ENCODE measurements at places on chromosomes 11 and 22.

- no peak for DNase-seq
These were observed 1068.9 kb downstream of the OPCML start for GRCh38 chr11:132463295-132464002.

DNA sequence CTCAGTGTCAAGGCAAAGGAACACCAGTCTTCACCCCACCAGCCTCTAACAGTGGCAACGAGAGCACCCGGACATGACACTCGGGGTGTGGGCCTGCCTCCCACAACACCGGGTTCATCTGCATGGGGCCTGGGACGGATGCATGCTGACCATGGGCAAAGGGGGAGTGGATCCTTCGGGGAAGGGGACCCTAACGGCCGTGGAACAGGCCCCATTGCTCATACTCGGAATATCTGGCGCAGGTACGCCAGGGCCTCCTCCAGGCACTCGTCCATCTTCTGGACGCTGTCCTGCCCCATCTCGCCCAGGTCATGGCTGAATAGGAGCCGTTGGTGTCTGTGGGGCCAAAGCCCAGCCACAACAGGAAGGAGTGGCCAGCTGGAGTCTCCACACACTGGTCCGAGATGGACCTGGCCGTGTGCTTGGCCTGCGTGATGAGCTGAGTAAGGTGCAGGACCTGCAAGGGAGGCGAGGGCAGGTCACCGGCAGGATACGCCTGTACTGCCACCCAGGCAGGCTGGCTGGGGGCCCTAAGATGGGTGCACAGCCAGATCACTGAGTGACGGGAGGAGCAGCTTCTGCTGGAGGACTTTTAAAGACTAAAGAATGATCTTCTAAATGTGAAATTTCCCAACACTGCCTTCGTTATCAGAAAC, 96.8 kb downstream of the MED15 start:
- DNase-seq, result no peak

DNA sequence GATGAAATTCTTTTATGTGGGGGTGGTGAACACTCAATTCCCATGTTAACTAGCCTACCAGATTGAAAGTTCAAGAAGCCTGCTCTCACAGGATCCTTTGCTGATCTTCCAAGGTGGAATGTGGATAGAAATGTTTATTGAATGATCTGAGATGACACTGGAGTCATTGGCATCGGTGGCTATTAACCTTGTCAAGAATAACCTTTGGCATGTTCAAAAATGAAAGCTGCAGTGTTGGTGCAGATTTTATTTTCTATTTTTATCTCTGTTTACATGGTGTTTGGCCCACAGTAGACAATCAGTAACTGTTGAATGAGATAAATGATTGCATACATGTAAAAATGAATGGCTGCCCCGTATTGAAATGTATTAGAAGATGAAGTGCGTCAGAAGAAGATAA, 19.0 kb downstream of the MCAM start:
- no peak for DNase-seq

DNA sequence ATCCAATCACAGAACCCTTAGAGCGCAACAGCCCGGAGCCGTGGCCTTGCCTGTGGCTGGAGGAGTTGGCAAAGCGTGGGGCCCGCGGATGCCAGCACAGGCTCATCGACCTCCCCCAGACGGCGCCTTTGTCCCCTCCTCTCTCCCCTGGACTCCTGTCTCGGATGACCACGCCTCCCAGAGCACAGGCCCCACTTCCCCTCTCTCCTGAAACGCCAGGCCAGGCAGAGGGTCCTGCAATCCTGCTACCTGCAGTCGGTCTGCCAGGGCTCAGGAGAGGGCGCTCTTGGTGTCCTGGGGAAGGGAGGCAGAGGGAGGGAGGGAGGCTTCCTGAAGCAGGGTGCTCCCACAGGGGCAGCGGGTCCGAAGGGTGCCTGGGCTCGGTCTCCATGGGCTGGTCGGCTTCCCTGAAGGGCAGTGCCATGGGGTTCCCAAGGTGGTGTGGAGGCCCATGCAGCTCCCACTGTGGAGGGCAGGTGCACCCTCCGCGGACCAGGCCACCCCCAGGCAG, 16.6 kb upstream of the TTLL12 start:
- DNase-seq, result peak; percentile 9

DNA sequence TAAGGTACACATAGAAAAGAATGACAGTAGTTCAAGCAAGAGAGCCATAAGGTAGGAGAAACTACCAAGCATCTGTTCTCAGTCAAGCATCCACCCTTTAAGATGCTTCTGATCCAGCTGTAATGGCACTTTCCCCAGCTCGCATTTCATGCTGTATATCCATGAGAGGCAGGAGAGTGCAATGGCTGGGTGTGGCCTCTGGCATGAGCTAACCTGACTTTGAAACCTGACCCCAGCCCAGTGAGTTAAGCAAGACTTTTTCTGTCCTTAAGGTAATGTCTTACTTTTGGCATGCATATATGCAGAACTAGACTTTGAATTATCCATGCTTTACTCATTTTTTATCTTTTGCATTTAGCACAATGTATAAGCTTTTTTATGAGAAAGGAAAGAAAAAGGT, 79.8 kb upstream of the CNTN5 start:
- no peak for DNase-seq

DNA sequence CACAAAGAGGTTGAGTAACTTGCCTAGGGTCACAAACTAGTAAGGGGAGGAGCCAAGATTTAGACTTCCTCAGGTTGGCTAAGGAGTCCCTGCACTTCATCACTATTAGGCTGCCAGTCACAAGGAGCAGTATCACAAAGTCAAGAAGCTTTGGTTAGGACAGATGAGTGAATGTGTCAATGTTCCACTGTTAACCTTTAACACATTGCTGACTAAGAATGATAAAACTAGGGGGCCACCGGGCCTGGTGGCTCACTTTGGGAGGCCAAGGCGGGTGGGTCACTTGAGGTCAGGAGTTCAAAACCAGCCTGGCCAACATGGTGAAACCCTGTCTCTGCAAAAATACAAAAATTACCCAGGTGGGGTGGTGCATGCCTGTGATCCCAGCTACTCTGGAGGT, 32.0 kb downstream of the TMEM123 start:
- DNase-seq, result no peak

- peak; percentile 68 for DNase-seq
These were observed 1.2 kb downstream of the C2CD2L start for GRCh38 chr11:119108146-119108856.

- peak; percentile 28 for DNase-seq
These were observed 71.0 kb downstream of the CSTPP1 start for GRCh38 chr11:47007579-47007978.

DNA sequence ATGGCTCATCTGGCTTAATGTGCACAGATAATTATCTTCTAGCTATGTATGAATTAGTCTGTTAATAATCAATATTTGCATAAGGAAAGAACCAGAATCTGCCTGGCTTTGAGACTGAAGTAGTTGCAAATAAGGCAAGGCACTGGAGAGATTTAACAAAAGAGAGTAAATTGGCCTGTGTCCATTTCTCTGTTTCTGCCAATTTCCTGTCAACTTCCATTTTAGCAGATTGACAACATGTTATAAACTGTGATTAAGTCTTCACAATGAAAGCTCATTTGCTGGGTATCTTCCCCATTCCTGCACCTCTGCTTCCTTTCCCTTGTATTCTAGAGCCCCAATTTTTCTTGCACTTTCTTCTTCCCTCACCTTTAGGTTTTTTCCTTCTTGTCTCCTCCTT, 5.3 kb upstream of the TMEM123 start:
- no peak for DNase-seq

GRCh38 chr11:692824-693414, 2.1 kb downstream of the DEAF1 start:
- no peak for DNase-seq

GRCh38 chr11:130118636-130119387, 40.8 kb upstream of the ST14 start:
- no peak for DNase-seq

GRCh38 chr11:101169944-101170343, 40.3 kb upstream of the PGR start:
- no peak for DNase-seq

DNA sequence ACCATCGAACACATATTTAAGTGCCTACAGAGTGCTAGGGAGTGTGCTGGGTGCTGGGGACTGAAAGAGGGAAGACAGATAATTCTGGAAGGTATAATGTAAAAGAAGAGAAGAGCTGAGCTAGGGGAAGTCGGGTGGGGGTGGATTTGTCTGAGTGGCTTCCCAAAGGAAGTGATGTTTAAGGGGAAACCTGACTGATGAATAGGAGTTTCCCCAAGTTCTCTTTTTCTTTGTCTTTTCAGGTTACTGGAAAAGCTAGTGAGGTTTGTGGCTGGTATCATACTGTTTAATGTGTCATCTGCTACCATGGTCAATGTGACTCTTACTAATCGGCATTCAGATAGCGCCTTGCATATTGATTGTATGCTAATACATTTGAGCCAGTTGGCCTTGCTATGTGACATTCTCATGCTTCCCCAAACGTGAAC, 151.6 kb upstream of the MTMR2 start:
- DNase-seq, result no peak

DNA sequence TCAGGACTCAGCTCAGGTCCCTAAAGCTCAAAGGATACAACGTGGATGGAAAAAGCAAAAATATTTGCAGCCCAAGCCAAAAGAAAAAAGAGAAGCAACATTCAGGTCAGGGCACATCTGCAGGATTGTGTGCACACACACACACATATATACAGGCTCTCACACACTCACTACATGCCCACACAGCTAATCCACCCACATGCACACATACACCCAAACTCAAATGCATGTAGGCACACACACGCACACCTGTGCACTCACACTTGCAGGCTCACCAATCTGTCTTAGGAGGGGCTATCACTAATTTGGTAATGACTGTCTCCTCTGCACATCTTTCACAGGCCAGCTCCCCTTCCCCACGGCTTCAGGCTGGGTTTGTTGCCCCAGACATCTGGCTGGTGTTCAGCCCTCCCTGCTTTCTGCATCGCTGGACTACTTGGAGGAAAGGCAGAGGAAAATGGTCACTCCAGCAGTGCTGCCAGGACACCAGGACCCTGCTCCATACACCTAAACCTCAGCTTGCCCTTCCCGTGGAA, 103.6 kb upstream of the DRD2 start:
- DNase-seq, result no peak

DNA sequence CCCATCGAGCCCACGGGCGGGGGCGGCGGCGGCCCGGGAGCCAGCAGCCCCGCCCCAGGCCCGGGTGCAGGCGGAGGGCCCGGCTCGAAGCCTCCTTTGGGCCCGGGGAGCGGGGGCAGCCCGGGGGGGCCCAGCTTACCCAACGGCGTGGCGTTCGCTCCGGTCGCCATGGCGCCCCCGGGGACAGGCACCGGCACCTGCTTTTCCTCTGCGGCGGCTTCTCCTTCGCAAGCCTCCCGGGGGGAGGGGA, 194 bp downstream of the SF1 start:
- no peak for DNase-seq

GRCh38 chr11:83815736-83816135, 529.6 kb upstream of the CCDC90B start:
- DNase-seq, result peak; percentile 23

DNA sequence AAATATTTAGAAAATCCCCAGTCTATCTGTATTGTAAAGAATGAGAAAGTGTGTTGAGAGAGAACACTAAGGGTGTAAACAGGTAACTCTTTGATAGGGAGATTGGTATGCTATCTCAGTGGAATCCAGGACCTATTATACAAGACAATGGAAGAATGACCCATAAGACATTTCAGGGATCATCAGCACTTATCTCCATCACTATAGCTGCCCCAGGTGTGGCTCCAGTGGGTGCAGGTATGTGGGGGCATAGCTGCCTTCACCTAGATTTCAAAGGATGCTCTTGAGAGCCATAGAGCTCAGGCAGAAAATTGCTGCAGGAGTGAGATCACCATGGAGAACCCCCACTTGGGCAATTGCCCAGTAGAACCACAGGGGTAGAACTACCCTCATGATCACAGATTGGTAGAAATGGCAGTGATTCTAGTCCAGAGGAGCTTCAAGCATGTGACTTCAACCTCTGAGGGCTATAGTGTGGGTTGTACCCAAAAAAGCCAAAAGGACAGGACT, 252.3 kb upstream of the TBCEL start:
- no peak for DNase-seq

- no peak for DNase-seq
These were observed 4.5 kb upstream of the CCDC81 start for GRCh38 chr11:86370171-86370570.

GRCh38 chr11:82233201-82233600, 500.5 kb downstream of the FAM181B start:
- DNase-seq, result no peak

DNA sequence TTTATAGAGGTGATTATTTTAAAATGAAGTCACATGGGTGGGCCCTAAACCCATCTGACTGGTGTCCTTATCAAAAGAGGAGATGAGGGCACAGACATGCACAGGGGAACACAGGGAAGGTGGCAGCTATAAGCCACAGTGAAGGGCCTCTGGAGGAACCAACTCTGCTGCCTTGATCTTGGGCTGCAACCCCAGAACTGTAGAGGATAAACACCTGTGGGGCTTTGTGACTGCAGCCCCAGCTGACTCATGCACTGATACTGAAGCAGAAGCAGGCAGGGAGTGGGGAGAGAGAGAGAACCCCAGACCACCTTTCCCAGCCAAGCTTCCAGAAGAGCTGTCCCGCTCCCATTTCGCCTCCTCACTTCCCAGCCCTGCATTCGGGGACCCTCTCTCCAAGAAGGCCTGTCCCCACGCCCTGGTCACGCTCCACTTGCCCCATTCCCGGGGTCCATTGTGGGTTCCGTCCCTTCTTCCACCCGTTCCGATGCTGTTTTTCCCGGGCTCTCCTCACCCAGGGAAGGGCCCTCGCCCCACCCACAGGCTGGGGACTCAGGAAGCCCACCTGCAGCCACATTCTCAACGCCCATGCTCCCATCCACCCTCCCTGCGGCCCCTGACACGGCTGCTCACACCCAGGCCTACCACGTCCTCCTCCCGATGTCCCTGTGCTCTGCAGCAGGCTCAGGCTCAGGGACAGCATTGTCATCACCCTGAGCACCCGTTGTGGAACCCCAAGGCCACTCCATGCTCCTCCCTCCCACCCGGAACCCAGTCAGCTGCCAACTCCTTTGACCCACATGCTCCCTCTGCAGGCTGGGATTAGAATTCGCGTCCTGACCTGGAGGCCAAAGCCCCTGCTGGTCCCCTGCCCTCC, 90.8 kb upstream of the SHANK2 start:
- DNase-seq, result peak; percentile 46

DNA sequence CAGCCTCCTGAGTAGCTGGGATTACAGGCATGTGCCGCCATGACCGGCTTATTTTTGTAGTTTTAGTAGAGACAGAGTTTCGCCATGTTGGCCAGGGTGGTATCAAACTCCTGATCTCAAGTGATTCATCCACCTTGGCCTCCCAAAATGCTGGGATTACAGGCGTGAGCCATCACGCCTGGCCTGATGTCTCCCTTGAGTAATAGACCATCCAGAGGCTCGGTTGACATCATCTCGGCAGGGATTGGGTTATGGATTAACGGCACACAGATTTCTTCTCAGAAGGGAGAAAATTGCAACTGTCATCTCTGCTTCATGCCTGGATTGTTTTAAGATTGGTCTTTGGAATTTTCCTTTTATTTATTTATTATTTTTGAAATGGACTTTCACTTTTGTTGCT, 239.2 kb upstream of the LARGE1 start:
- DNase-seq, result no peak

- DNase-seq, result peak; percentile 52
These were observed 4.6 kb downstream of the SAA2 start for GRCh38 chr11:18243783-18244362.

- peak; percentile 85 for DNase-seq
These were observed 16.4 kb upstream of the C11orf96 start for GRCh38 chr11:43925932-43926505.

All from BE2C (cell line).